NCI-H1930 (cell line): ENCODE measurements at places on chromosomes 16 and 17.

DNA sequence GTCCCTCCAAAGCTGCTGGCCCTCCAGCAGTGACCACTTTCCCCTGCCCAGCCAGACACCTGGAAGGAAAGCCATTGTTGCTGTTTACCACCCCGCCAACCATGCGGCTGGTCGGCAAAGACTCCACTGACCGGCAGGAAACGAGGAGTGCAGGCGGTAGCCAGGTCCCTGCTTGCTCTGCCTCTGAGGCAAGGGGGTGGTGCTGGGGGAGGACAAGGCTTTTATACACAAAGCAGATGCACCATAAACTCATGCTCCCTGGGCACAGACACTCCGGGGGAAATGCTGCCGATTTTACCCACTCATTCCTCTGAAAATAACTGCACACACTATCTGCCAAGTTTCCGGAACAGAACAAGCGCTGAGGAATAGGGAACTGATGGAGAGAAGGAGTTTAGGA is 62.8 kb upstream of the GRIN2A start:
- no peak for DNase-seq

- DNase-seq, result no peak
Measured at GRCh38 chr16:71885261-71885650, 1.3 kb upstream of the ZNF821 start.

GRCh38 chr17:6460531-6461161 is 16.4 kb downstream of the PIMREG start:
- no peak for DNase-seq

GRCh38 chr17:68794636-68795434 is 160.4 kb downstream of the ABCA8 start:
- no peak for DNase-seq

DNA sequence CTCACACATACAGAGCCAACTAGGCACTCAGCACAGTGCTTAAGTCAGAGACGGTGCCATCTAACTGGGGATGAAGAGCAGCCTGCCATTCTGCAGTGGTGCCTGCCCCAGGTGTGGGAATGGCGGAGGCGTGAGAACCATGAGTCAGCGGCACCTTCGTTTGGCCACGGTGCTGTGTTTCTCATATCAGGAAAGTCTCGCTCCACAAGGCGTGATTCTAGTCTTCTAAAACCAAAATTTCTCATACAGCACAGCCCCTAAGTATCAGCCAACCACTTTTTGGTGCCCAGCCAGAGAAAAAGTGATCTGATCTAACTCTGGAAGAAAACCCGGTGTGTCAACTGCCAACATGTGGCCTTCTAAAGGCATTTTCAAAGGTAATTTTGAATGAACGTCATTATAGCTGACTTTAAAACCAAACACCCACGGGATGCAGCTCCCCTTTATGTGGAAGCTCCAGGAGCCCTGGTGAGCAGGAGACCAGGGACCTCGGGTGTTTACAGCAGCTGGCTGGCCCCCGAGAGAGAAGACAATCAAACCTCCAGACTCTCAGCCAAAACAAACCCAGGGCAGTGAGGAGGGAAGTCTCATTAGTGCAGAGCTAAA is 54.6 kb downstream of the ABCC12 start:
- no peak for DNase-seq
